ENCODE measurements at places on chromosomes 2 and 18.
A peak's percentile ranks its signal among the peaks of the same experiment; 100 is the strongest.

- DNase-seq, result no peak
Measured at GRCh38 chr2:213980883-213981282, 430.0 kb upstream of the VWC2L start.

GRCh38 chr2:200705305-200706041 is 106.2 kb upstream of the BZW1 start:
- DNase-seq, result no peak

GRCh38 chr2:208426412-208427045 is 19.9 kb downstream of the PTH2R start:
- no peak for DNase-seq

- no peak for DNase-seq
Measured at GRCh38 chr2:197152451-197153228, 157.9 kb downstream of the ANKRD44 start.

- no peak for DNase-seq
Measured at GRCh38 chr2:141438536-141438935, 692.3 kb downstream of the LRP1B start.

DNA sequence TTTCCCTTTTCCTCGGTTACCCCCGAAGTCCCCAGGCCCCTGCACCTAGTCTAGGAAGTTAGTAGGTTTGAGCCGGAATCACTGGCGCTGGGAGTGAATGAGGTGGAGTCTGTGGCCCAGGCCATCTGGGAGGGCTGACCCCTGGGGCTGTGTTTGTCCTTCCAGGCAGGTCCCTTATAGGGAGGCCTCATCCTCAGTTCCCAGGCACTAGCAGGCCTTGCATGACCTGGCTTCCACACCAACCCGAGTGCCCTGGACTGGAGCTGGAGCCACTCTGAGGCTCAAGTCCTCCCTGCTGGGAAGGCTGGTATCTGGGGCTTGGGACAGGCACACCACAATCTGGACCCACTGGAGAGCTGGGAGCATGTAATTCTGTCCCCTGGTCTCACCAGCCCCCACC is 111.0 kb downstream of the DYSF start:
- DNase-seq, result no peak

DNA sequence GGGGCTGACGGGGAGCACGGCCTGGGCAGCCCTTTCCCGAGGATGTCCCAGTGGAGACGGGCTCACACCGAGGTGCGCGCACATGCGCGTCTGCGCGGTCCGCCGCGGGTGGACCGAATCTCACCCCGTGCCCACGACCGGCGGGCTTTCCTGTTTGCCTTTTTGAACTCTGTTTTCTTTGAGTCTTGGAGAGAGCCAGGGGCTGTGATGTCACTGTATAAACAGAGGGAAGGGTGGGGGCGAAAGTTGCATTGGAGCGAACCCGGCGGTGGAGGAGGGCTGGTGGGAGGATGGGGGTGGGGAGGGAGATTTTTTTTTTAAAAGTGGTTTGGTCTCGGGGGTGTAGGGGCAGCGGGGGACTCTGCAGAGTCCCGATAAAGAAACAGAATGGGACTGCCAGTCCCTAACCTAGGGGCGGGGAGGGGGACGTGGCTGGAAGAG is 141.2 kb upstream of the CTAGE1 start:
- no peak for DNase-seq

DNA sequence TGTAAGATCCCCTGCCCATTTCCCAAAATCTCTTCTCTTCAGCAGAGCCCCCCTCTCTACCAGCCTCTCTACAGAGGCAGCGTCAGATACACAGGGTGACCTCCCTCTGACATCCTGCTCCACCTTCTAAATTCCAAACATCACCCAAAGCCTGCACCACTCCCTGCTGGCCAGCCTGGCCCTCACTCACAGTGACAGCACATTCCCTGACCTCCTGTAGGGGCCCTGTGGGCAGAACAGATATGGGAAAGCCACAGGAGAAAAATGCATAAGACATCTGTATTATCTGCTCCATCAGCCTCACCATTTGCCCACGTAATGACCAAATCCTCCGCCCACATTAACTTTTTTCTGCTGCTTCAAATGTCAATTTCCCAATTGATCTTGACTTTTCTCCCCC is 40.6 kb downstream of the TRABD2A start:
- no peak for DNase-seq

DNA sequence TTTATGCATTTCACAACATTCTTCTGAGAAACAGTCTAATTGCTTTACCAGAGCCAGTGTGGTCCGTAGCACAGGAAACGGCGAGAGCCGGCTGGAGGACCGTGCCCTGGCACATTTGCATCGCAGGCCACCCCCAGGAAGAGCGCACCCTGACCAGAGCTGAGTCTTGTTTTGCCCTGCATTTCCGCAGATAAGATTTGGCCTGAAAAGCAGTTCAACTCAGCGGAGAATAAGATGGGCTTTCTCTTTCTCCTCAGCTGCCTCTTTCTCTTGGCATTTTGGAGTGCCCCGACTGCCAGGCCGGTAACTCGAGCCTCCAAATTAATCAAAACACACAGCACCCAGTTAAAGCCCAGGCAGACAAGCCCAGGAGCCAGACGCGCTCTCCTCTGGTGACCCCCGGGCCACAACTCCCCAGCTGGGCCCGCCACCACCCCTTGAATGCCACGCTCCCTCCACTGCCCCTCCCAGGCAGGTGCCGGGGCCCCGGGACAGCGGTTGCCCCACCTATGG is 464 bp downstream of the COL4A4 start:
- DNase-seq, result no peak

GRCh38 chr18:39555496-39555895 is 1989.9 kb upstream of the CELF4 start:
- no peak for DNase-seq

GRCh38 chr2:30559544-30560275 is 112.7 kb downstream of the LCLAT1 start:
- DNase-seq, result no peak

DNA sequence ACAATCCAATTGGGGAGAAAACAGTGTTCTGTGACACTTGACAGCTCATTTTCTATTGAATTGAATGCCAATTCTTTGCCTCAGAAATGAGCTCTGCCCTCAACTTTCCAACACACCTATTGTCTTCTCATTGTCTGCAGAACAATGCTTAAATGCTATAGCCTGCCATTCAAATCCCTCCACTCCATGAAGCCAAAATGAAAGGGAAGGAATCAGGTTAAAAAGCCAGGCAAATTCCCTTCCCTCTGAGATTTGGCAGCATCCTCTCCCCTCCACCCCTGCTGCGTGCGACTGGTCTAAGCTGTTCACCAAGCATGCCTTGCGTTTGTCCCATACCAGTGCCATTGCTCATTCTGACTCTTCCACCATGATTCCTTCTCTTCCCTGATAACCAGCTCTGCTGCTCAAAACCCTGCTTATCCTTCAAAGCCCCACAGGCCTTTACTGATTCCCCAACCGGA is 32.4 kb upstream of the TMEM131 start:
- DNase-seq, result no peak

DNA sequence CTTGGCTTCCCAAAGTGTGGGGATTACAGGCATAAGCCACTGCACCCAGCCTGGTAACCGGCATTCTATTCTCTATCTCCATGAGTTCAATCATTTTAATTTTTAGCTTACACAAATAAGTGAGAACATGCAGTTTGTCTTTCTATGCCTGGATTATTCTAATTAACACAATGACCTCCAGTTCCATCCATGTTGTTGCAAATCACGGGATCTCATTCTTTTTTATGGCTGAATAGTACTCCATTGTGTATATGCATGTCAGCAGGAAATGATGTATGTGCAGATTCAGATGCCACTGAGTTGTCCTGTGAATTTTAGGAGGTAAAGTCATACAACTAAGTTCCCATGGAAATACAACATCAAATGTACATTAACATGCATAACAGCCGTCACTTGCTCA is 24.7 kb upstream of the AMMECR1L start:
- DNase-seq, result no peak

- no peak for DNase-seq
Measured at GRCh38 chr2:214075456-214075855, 335.4 kb upstream of the VWC2L start.

GRCh38 chr18:36649205-36649604 is 179.6 kb downstream of the TPGS2 start:
- no peak for DNase-seq

GRCh38 chr2:169066897-169067296 is 2.5 kb upstream of the DHRS9 start:
- DNase-seq, result no peak

- DNase-seq, result no peak
Measured at GRCh38 chr2:197251576-197251975, 59.0 kb downstream of the ANKRD44 start.

DNA sequence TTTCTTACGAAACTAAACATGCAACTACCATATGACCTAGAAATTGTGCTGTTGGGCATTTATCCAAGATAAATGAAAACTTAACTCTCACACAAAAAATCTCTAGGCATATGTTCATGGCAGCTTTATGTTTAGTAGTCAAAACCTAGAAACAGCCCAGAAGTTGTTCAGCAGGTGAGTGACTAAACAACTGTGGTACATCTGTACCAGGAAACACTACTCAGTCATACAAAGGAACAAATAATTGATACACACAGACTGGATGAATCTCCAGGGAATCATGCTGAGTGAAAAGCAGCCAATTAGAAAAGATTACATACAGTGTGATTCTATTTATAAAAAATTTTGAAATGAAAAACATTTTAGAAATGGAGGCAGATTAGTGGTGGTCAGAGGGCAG is 29.3 kb downstream of the DYNC2LI1 start:
- DNase-seq, result no peak

GRCh38 chr2:149487189-149487588 is 100.4 kb downstream of the MMADHC start:
- peak; percentile 1 for DNase-seq

GRCh38 chr2:98088261-98088660 is 1.3 kb downstream of the VWA3B start:
- no peak for DNase-seq

GRCh38 chr2:85438201-85439024 is 19.9 kb downstream of the SH2D6 start:
- DNase-seq, result no peak

DNA sequence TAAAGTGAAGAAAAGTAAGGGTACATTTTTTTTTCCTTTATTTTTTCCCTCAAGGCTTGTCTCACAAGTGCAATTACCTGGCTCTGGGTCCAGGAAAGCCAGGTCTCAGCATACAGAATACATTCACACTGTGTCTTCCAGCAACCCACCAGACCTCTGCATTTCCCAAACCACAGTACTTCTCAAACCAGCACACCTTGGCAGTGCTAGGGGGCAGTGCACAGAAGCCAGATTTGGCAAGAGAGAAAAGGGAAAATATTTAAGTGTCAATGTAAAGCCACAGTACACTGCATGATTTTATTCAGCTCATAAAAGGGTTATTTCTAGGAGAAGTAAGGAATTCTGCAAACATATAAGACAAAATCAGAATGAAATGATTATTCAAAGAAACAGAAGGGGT is 172.8 kb downstream of the NRXN1 start:
- no peak for DNase-seq

- no peak for DNase-seq
Measured at GRCh38 chr18:44911773-44912172, 231.1 kb downstream of the SETBP1 start.

- no peak for DNase-seq
Measured at GRCh38 chr2:136128905-136129304, 11.0 kb upstream of the CXCR4 start.

- DNase-seq, result no peak
Measured at GRCh38 chr2:239954166-239955086, 70.7 kb downstream of the NDUFA10 start.

- DNase-seq, result no peak
Measured at GRCh38 chr18:7677001-7677400, 109.9 kb downstream of the PTPRM start.

- DNase-seq, result no peak
Measured at GRCh38 chr2:176648700-176649297, 379.6 kb downstream of the MTX2 start.

GRCh38 chr2:105279126-105279525 is 37.6 kb downstream of the GPR45 start:
- no peak for DNase-seq

GRCh38 chr2:42256505-42256904 is 87.4 kb downstream of the EML4 start:
- no peak for DNase-seq

DNA sequence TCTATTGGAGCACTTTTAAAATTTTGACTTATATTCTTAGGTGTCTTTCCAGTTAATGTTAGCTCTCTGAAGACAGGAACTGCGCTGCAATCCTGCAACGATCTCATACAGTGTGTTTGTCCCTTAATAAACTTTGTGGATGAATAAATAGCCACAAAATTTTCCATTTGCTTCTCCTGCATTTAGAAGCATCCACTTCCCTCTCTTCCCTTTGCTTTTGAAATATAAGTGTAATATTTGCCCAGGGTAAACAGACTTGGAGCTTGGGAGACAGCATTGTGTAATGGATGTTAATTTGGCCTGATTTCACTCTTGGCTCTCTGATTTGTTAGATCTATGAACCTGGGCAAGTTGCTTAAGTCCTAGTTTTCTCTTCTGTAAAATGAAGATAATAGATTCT is 58.2 kb upstream of the CD28 start:
- no peak for DNase-seq

DNA sequence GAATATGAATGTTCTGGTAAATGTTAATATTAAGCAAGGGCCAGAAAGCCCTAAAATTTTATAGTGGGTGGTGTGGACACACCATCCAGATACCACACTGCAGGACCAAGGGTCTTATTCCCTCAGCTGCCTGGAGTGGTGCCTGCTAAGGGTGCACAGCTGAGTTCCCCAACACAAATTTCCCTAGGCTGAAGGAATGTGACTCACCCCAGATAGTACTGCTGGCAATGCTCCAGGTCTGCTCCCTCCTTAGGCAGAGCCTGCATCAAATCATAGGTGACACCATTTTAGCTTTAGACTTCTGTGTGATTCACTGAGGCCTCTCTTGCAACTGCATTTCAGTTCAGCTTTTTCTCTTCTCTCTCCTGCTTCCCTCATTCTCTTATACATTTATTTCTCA is 321.1 kb downstream of the SATB2 start:
- no peak for DNase-seq

GRCh38 chr18:12711446-12711845 is 8.6 kb downstream of the PSMG2 start:
- no peak for DNase-seq

- no peak for DNase-seq
Measured at GRCh38 chr2:76448956-76449355, 738.2 kb upstream of the GCFC2 start.

DNA sequence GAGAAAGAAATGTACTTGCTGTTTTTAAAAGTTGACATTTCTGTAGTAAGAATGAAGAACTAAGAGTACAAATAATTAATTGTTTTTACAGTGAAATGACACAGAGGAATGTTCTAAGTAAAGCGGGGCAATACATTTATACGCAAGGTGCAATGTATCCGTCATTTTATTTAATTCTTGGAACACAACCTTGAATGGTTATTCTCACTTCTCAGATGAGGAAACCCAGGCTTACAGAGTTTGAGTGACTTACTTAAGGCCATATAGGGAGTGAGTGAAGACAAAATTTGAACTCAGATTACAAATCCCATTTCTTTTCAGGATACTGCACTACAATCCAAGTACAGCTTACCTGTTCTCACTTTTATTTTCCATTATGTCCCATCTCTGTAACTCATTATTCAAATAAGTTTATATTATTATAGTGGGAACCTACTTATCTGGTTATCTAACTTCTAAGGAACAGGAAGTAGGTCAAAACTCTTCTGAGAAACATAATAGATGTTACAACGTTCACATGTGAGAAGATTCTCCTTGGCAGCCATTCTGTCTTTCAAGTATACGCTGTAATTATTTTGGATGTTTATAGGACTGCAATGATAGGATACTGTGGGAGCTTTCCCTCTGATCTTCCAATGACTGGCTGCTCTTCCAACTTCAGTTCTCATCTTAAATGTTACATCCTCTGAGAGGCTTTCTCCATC is 12.3 kb upstream of the STK17B start:
- no peak for DNase-seq
